ENCODE measurements at places on chromosomes 1 and 21.

- DNase-seq = no peak
These were observed 321.2 kb upstream of the LYPLAL1 start for GRCh38 chr1:218852527-218852926.

DNA sequence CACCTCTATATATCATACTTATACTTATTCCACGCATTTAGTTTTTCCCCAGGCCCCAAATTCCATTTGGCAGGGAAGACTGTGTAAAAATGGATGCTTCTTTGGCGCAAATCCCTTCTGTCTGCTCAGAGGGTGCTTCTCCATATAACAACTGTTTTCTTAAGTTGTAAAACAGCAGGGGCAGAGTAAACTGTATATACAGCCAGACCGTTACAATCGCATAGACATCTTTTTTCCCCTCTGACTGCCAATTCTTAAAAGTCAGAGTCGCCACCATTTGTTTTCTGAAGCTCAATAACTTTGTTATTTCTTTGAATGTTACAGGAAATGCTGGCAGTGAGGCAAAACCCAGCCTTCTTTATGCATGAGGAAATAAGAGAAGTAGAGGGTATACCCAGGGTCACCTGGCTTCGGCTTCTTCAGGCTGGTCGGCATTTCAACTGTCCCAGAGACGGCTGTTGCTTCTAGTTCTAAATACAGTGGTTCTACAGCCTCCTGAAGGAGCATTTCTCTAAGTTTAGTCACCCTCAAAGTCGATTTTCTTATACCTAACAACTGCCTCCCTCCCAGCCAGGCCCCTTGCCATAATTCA lies 188.4 kb downstream of the CLIC6 start:
- no peak for DNase-seq

GRCh38 chr1:9180111-9180819 lies 51.4 kb upstream of the GPR157 start:
- no peak for DNase-seq

DNA sequence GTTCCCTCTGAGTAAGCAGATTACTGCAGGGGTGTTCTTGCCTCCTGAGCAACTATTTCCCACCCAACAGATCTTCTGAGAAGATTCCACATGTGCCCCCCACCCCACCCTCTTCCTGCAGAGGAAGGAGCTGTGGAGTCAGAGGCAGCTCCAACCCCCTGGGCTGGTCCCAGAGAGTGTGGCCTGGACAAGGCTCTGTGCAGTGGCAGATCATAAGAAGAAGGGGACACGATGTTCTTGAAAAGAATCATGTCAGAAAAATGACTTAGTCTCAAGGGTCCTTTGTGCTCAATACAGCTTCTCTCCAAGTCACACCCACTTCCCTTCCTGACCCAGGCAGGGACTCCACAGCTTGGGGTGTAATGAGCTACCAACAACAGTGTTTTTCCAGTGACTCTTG lies 95.2 kb downstream of the SYF2 start:
- DNase-seq = no peak

- DNase-seq = no peak
These were observed 87.1 kb downstream of the GPR88 start for GRCh38 chr1:100624886-100625610.

DNA sequence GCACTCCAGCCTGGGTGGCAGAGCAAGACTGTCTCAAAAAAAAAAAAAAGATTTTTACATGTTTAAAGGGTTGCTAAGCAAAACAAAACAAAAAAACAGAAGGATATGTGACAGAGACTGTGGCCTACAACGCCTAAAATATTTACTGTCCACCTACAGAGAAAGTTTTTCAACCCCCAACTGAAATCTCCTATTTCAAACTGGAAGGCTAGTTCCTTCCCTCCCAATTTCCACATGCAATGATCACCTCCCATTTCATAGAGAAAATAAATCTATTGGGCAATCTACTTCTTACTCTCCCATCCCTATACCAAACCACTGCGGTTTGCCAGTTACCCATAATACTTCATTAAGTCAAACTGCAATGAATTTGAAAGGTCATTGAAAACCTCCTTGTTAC lies 74.2 kb downstream of the ST3GAL3 start:
- no peak for DNase-seq

- no peak for DNase-seq
These were observed 1.4 kb upstream of the EVI5 start for GRCh38 chr1:92786111-92786901.

DNA sequence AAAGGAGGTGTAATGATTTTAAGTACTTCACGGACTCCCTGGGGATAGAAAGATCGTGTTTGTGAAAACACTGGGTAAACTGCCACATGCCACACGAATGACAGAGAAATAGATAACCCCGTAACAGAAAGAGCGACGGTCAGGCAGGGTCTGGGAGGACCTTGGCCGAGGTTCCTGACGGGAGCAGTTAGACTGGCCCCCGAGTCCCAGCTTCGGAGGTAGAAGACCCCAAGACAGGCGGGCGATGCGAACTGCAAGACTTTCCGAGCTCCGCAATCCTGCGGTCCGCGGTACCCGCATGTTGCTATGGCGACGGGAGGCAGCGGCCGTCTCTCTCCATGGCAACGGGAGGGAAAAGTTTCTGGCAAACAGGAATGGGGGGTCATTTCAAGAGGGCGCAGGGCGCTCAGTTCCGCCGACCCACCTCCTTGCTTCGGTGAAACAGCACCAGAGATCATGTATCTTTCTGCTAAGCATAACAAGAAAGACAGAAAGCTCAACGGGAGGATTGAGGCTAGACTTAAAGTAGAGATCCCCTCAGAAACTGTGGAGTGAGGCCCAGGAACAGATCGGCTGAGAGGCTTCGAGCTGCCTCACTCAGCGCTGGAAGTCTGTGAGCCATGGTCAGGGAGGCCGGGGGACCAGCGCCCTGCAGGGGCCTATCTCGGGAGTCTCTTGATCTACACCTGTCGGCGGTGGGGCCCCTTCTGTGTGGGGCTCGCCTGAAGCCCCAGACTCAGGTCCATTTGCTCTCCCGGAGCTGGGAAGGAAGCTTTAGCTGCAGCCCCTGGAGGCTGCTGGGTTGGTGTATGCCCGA lies 685 bp upstream of the SYT6 start:
- no peak for DNase-seq

DNA sequence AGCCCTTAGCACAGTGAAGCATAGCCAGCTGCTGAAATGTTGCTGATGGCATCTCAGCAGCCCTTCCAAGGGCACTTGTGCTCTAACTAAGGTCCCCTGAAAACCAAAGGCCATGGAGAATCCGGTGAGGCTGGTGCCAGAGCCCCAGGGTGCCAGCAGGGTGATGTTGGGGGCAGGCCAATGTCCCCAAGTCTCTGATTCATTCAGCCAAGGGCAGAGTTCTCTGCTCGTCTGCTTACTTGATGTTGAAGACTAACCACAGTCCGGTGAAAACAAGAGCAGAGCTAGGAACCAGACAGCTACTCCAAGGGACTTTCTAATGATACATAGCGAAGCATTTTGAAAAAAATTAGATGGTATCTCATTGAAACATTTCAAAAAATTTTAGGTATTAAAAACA lies 149.8 kb downstream of the ZZZ3 start:
- no peak for DNase-seq

- DNase-seq = no peak
These were observed 61.5 kb downstream of the SYT2 start for GRCh38 chr1:202648605-202649226.

GRCh38 chr21:44946254-44947041 lies 6.6 kb downstream of the SLX9 start:
- no peak for DNase-seq

DNA sequence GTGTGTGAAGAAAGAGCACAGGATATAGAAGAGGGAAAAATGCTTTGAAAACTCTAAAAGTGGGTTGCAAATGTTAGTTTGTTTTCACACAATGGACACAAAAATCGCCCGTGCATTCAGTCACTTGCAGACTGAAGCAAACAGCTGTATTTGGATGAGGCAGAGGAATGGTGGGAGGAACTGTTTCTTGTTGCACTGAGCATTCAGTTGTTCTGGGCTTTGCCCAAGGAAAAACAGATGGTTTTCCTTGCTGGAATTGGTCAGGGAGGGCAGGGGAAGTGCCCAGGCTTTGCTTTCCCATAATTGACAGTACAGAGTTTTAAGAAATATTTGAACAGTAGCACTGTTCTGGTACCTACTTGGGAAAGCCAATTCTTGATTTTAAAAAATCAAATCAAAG lies 19.5 kb upstream of the WARS2 start:
- DNase-seq = no peak

DNA sequence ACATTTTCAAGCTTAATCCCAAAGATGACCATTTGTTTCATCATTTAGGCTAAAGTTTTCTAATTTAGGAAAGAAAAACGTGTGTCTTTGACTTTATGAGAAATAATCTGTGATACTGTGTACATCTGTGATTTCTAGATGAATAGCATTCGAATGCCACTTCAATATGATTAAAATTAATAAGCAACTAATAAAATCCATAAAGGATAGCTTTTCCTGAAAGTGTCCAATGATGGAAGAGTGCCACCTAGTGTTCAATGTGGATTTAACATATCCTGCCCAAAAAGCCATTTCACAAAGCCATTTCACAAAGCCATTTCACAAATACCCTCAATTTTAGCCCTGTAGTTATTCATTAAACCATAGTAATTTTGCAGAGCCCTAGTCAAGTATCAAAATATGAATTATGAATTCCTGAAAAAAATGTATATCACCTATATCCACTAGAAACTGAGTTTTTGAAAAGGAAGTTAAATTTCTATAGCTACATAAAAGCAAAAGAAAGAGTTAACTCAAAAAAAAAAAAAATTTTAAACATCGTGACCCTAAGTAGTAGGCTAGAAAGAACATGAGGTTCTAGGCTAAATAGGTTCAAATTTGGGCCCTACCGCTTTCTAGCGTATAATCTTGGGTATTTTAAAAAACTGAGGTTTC lies 19.1 kb downstream of the NME7 start:
- peak; percentile 19 for DNase-seq

GRCh38 chr1:242199776-242200458 lies 201.0 kb upstream of the MAP1LC3C start:
- no peak for DNase-seq

DNA sequence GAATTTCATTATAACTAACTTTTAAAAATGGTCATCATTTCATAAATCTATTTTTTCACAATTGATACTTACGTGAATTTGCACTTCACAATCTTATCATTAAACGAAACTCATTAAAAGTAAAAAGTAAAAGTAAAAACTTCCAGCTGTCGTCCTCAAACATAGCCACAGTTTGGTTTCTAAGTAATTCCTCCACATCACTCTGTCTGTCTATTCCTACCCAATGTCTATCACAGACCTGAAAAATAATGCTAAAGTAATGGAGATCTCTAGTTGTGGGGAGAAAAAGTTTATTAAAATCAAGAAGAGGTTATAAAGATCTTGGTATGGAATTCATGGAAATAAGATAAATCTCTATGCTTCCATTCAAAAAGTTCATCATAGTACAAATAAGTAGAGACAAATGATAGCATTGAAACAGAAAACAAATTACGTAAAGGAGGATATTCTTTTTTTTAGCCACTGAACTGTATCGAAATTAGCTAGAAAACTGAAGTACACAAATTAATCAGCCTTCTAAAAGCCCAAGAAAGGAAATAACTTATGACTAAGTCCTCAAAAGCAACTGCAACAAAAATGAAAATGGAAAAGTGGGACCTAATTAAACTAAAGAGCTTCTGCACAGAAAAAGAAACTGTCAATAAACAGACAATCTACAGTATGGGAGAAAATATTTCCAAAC lies 148.6 kb downstream of the TIAM1 start:
- peak; percentile 55 for DNase-seq

- DNase-seq = no peak
These were observed 451.7 kb downstream of the MATN1 start for GRCh38 chr1:30271401-30272276.

GRCh38 chr1:15830258-15830657 lies 17.2 kb upstream of the SPEN start:
- no peak for DNase-seq

DNA sequence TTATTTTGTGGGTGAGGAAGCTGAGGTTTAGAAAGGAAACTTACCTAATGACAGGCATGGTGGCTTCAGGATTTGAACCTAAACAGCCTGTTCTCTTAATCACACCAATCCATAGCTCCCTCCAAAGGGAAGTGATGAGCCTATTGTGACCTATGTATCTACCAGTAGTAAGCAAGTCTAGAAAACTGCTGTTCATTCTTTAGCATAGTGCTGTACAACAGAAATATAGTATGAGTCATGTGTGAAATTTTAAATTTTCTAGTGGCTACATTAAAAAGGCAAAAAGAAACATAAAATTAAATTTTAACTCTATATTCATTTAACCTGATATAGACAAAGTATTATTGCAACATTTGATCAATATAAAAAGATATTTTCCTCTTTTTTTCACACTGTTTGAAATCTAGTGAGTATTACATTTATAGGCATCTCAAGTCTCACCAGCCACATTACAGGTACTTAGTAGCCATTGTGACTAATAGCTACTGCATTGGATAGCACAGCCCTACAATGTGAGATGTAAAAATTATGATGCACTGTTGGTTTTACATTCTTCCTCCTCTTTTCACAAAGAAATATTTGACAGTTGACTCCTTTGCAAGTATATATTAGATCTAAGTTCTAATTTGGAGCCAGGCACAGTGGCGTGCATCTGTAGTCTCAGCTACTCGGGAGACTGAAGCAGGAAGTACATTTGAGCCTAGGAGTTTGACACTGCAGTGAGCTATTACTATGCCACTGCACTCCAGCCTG lies 16.6 kb downstream of the IPO9 start:
- no peak for DNase-seq

GRCh38 chr21:38410466-38410865 lies 87.8 kb downstream of the ERG start:
- no peak for DNase-seq

DNA sequence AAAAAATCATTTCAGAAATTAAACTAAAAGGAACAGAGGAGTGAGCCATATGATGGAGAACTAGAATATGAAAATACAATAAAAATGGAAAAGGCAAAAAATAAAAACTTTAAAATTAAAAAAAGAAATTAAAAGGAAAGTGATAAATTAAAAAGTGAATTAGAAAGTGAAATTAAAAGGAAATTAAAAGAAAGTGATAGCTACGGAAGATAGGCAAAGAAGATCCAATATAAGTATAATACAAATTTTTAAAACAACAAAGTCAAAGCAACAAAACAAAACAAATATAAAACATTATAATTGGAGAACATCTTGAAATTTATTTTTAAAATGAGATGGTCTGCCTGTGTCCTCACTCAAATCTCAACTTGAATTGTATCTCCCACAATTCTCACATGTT lies 165.8 kb downstream of the GPATCH2 start:
- DNase-seq = no peak

DNA sequence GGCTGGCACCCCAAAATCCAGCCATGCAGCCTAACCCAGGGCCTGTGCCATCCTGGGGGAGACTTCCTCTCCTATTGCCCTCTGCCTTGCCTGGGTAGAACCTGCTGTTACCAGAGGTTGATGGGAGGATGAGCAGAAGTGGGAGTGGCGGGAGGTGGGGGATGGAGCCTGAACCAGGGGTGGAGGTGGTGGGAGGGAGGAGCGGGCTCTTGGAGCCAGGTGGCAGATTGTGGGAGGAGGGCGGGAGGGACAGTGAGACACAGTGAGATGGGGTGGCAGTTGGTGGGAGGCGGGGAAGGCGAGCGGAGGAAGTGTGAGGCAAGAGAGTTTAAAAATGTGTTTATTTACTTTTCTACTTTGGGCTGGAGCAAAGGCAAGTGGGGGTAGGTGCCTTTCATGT lies 87.3 kb downstream of the KCNJ6 start:
- DNase-seq = no peak
